Stimulated activated CD4-positive, alpha-beta T cell treated with anti-CD3 and anti-CD28 coated beads, Interleukin-15, amount 100 ng/mL, for 24 hours (primary cell): ENCODE measurements at places on chromosomes 16 and 17.

DNA sequence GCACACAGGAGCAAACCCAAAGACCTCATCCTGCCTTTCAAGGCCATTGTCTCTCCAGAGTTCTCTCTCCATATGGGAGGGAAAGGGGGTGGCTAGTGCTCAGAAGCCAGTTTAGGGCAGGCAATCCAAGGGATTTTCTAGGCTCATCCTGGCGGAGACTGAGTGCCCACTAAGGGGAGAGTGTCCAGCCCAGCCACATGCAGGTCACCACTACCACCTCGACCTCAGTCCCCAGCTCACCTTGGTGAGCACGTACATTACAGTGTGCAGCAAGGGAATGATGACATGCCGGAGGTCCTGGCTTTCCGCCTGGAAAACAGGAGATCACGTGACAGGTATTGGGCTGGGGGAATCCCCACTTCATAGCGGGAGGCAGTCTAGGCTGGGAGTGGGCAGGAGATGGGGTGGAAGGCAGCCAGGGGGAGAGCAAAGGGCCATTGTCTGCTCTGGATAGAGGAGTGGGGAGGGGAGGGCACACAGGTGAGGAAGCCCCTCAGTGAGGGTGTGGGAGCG lies 29.9 kb downstream of the PIK3R6 start:
- DNase-seq, result no peak

- DNase-seq, result no peak
Observed at GRCh38 chr17:44792276-44792675, 33.5 kb downstream of the ADAM11 start.

DNA sequence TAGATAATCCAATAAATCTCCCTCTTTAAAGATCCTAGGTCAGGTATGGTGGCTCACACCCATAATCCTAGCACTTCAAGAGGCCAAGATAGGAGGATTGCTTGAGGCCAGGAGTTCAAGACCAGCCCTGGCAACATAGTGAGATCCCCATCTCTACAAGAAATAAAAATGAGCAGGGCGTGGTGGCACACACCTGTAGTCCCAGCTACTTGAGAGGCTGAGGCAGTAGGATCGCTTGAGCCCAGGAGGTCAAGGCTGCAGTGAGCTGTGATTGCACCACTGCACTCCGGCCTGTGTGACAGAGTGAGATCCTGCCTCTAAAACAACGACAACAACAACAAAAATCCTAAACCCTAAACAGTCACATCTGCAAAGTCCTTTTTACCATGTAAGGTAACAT lies 2.0 kb upstream of the CCL22 start:
- no peak for DNase-seq

GRCh38 chr17:67046398-67046797 lies 2.0 kb downstream of the CACNG1 start:
- no peak for DNase-seq

DNA sequence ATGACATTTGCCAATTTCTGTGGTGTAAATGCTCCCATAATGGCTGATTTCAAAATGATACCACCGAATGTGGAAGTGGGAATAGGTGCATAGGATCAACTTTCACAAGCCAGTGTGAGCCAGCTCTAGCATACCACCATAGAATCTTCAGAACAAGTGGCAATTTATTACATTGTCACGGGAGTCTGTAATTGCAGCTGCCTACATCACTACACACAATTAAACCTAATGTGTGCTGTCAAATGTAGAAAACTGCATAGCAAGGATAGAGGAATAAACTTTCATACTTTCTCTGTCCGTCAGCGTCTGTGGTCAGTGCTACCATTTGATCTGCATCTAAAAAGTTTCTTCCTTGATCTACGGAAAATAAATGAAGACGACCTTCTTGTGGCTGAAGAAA lies 417.8 kb upstream of the TOM1L1 start:
- DNase-seq, result no peak

DNA sequence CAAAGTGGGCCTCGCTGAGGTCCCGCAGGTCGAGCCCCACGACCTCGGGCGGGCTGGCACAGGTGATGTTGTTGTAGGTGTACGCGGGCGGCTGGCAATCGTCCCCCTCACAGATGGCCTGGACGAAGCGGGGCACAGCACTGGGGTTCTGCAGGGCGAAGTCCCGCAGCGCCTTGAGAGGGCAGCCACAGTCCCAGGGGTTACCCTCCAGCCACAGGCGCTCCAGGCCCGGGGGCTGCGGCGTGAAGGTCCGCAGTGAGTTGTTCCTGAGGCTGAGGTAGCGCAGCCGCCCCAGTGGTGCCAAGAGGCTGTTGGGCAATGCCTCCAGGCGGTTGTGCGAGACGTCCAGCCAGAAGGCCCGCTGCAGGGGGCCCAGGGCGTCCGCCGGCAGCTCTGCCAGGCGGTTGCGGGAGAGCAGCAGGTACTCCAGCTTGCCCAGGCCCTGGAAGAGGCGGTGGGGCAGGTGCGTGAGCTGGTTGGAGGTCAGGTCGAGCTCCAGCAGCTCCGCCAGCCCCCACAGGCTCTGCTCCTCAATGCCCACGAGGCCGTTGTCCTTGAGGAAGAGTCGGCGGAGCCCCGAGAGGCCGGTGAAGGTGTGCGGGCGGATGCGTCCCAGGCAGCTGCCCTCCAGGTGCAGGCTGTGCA lies 2.8 kb downstream of the IGFALS start:
- peak; percentile 1 for DNase-seq
